GM23338 (cell line): ENCODE measurements at places on chromosomes 2 and 18. TPM values are rescaled to one million over a fixed set of nuclear protein-coding genes. Genes with fewer than 3 reads are reported as not detected.
A peak's percentile ranks its signal among the peaks of the same experiment; 100 is the strongest.

DNA sequence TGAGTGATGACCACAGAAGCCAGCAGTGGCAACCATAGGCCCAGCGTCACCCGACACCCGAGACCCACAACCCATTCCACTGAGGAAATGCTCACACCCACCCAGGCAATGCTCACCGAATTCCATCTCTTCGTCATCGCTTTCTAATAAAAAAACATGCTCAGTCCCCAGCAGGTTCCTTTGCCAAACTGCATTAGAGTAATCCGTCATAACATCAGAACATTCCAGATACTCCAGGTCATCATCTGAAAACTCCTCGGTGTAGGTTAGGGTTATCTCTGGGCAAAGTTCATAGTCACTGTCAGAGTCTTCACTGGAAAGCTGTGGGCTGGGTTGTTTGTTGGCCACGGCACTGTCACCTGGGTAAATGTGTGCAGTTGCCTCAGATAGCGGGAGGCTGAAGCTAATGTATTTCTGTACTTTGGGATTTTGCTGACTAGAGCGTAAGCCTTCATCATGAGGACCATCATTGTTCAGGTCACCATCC lies 49.3 kb downstream of the ALPK2 start:
- no peak for DNase-seq

The ATP6V1B1 gene
- not detected in 2 replicates for total RNA-seq

- no peak for DNase-seq
Measured at GRCh38 chr2:188787021-188787657, 187.0 kb upstream of the COL3A1 start.

The BOLL gene
- 0.04 TPM in 1 of 2 replicates, not detected in the other for total RNA-seq

DNA sequence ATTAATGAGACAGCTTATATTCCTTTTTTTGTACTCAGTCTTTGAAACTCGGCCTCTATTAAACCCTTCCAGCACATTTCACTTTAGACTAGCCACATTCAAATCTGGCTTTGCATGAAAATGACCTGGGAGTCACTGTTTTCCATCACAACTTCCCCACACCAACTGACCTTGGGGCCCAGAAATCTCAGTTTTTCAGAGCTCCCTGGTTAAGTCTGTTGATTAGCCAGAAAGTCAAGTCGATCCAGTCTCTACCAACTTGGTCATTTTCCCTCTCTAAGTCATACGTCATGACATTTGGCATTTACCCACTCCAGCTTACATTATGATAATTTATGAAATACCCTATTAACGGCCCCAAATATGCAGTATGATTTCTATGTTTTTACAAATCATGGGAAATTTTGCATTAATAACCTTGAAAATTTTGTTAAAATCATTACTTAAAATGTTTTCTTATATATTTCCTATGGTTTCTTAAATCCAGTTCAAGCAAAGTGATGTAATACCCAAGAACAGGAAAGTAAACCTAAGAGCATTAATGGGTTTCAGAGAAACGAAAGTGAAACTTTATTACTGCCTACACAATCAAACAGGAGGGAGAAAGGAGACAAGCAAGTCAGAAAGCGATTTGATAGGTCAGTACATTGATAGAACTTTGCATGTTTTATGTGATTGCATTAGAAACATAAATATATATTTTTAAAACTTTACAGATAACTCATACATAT lies 77.1 kb downstream of the SPATS2L start:
- peak; percentile 55 for DNase-seq

The HMSD gene
- 0.54 and 2.6 TPM in 2 replicates for total RNA-seq

The SNRNP200 gene
- total RNA-seq, result 174 and 179 TPM in 2 replicates

The SPP2 gene
- total RNA-seq, result not detected in 2 replicates

DNA sequence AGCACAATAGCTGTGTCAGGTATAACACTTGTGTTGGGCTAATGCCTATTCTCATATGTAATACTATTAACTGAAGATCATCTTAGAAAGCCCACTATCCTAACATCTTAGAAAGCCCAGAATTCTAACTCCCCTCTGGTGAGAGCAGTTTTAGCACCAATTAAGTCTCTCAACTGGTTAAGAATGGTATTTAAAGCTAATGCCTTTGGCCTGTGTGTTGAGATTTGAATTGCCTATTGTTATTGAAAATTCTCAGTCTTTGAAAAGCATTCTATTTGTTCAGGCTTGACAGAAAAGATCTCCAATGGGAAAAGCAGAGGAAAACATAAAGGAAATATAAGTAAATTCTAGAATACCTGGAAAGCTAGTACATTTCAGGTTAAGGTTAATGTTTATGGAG lies 352.5 kb downstream of the ARHGAP15 start:
- peak; percentile 79 for DNase-seq

- DNase-seq, result no peak
Measured at GRCh38 chr2:34401186-34401585, 802.1 kb upstream of the FAM98A start.

The CD207 gene
- total RNA-seq, result not detected in 2 replicates

The CNGA3 gene
- total RNA-seq, result not detected in 2 replicates

GRCh38 chr2:142718576-142719155 lies 158.8 kb upstream of the KYNU start:
- DNase-seq, result no peak

The CWC22 gene
- 31.5 and 36.0 TPM in 2 replicates for total RNA-seq

GRCh38 chr2:85439025-85439472 lies 20.5 kb downstream of the SH2D6 start:
- DNase-seq, result no peak

The KLHL14 gene
- 0.78 and 1.9 TPM in 2 replicates for total RNA-seq

The SCYGR4 gene
- total RNA-seq, result not detected in 2 replicates

The PDCD1 gene
- total RNA-seq, result 0.38 and 1.8 TPM in 2 replicates

GRCh38 chr18:5900262-5900661 lies 4.9 kb upstream of the TMEM200C start:
- no peak for DNase-seq

DNA sequence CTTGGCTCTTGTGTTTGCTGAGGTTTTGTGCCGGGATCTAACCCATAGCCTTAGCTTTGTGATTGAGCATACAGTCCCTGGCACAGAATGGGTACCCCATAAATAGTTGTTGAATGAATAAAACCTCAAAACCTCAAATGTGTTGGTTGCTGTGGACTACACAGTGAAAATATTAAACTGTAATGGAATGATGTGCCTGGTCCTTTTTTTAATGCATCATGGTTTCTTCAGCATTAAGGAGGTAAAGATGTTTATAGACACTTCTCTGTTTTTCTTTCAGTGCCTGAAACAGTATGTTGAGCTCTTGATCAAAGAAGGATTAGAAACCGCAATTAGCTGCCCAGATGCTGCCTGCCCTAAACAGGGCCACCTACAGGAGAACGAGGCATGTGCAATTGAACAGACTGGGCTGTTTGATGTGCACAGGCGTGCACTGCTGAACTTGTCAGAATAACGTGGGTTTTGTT lies 97.0 kb downstream of the RNF144A start:
- peak; percentile 54 for DNase-seq

The DLX1 gene
- total RNA-seq, result not detected in 2 replicates

The ACTG2 gene
- 8.5 and 8.8 TPM in 2 replicates for total RNA-seq

DNA sequence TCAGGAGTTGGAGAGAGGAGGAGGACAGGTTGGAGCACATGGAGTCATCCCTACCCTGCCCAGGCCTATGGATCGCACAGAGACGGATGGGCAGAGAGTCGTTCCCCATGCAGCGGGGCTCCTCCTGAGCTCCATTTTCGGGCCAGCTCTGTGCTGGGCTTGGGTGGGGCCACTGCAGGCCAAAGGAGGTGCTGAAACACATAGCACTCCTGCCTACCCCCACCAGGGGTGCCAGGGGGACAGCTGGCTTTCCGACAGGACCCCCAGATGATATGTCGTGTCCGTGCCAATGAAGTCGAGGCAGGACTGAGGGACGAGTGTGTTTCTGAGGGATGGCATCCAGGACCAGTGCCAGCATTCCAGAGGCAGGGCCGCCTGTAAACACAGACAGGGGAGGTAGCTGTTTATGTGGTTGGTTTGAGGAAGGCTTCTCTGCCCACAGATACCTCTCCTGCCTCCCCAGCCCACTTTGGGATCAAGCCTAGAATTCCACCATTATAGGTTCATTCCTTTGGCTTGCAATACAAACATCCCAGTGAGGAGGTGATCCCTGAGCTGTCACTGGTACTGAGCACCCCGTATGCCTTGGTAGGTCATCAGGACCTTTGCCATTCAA lies 116.6 kb downstream of the GLI2 start:
- DNase-seq, result no peak

DNA sequence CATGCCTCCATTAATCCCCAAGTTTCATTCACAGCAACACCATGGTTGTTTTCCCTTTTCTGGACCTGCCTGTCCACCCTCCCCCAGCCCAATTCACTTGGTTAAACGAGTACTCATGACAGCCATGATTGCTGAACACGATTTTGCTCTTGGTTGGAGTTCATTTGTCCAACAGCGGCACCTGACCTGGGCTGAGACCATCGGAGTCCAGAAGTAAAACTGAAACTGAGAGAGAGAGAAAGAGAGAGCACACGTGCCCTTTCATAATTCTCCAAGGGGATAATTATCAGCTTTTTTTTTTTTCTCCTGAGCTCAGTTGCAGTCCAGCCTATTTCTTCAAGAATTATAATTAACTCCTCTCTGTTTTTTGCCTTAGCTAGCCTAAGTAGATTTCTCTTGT lies 13.7 kb upstream of the KIF5C start:
- no peak for DNase-seq

DNA sequence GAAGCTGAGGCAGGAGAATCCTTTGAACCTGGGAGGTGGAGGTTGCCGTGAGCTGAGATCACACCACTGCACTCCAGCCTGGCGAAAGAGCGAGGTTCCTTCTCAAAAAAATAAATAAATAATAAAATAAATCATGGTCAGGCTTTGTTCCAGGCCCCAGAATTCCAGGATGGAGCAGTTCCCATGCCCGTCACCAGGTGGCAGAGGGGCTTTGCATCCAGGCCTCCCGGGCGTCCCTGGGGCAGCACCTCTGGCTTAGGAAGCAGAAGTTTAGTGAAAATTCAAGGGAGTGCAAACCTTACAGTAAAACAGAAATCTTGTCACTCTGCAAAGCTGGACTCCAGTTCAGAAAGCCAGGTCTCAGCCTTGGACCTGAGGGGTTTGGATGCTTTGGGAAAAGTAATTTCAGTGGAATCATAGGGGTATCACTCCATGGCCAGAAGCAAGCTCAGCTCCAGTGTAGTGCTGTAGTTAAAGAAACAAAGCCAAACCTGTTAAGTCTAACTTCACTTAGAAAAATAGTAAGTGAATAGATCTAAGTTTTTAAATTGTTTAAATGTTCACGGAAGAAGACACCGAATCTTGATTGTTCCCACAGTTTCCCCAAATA lies 512.7 kb downstream of the CMPK2 start:
- peak; percentile 81 for DNase-seq

- DNase-seq, result no peak
Measured at GRCh38 chr2:162152147-162152546, at the start of gene GCG. GCG (minus strand) TSS chr2:162152247; CDS start chr2:162149178, 3,069 bp downstream.

DNA sequence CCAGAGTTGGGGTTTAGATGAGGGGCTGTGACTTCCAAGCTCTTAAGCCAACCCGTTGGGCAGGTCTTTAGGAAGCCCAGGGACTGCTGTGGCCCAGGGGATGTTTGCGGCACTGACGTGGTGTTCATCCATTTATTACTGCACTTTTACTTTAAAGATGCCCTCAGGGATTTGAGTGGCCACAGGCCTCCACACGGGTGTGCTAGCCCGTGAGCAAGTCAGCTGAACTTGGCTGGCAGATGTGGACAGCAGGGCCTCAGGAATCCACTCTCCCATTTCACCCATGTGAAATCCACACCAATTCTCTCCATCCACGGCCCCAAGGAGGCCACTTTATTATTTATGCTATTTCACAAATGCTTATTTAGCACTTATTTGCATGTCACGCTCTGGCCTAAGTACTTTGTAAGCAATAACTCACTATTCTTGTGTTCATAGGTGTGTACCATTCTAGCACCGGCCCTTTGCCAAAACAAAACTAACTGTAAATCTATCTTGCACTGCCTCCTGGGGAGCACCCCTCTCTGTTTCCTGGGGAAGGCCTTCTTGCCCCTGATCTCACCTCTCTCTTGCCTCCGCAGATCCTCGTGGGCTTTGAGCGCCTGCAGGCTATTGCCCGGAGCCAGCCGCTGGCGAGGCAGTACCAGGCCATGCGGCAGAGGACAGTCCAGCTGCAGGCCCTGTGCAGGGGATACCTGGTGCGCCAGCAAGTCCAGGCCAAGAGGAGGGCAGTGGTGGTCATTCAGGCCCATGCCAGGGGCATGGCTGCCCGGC lies 39.1 kb upstream of the GPR17 start:
- no peak for DNase-seq

DNA sequence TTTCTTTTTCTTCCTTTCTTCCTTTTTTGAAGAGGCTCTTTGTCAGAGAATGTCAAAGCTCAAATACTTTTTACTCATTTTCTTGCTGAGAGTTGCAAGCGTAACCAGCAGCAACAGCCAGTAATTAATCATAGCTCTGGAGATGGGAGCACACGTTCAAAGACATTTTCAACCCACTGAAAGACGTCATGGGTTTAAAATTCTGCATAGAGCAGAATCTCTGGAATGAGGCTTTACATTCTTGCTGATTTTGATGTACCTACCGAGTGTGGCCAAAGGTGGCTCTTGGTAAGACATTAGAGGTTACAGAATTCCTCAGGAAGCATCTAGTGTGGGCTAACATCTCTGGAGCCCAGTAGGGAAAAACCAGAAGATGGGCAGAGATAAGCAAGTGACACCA lies 292.5 kb downstream of the MTX2 start:
- peak; percentile 19 for DNase-seq

DNA sequence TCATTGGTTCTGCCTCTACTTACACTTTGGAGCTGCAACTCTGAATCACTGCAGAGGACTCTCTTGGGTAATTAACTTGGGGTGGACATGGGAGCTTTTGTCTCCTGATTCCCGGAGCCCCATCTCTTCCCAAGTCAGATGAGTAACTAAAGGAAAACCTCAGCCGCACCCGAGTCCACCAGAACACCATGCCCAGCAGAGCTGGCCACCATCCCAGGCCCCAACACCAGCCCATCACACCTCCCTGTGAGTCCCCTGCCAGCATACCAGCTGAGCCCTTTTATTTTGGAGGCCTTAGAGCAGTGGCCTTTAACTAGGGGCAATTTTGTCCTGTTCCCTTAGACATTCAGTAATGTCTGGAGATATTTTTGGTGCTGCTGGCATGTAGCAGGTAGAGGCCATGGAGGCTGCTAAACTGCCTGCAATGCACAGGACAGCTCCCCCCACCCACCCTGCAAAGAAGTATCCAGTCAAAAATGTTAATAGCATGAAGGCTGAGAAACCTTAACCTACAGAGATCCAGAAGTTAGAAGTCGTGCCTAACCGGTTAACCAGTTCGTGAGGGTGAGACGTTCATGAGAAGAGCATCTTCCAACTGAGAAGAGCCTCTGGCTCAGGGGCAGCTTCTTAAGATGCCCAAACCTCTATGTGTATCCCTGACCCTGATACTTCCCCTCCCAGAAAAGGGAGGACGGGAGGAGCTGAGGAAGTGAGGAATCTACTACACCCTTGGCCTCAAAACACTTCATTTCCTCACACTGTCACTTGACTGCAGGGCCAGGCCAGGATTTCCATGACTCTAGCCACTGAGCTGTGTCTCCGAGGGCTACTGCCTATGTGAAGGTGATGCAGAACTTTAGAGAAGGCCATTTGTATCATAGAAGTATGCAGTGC lies 139.9 kb upstream of the EPAS1 start:
- DNase-seq, result no peak
